CD4-positive, alpha-beta T cell treated with Interferon alpha-2 for 1 hour (primary cell): ENCODE measurements at places on chromosomes 2 and 18.

- DNase-seq: no peak
Observed at GRCh38 chr2:136012315-136012714, 26.9 kb upstream of the DARS1 start.

DNA sequence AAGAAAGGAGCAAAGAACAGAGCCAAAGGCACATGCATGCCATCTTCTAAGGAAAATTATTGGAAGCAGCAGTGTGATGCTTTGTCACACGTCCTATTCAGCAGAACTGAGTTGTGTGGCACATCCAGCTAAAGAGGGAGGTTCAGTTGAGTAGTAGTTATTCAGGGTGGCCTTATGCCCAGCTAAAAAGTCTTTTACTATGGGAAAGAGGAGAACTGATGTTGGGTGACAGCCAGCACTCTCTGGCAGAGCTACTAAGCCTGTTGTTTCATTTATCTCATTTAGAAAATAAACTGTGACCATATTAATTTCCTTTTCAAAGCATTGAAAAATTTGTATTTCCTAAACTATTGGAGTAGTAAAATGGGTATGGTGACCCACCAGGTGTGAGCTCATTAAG lies 18.5 kb downstream of the ITGA6 start:
- no peak for DNase-seq

DNA sequence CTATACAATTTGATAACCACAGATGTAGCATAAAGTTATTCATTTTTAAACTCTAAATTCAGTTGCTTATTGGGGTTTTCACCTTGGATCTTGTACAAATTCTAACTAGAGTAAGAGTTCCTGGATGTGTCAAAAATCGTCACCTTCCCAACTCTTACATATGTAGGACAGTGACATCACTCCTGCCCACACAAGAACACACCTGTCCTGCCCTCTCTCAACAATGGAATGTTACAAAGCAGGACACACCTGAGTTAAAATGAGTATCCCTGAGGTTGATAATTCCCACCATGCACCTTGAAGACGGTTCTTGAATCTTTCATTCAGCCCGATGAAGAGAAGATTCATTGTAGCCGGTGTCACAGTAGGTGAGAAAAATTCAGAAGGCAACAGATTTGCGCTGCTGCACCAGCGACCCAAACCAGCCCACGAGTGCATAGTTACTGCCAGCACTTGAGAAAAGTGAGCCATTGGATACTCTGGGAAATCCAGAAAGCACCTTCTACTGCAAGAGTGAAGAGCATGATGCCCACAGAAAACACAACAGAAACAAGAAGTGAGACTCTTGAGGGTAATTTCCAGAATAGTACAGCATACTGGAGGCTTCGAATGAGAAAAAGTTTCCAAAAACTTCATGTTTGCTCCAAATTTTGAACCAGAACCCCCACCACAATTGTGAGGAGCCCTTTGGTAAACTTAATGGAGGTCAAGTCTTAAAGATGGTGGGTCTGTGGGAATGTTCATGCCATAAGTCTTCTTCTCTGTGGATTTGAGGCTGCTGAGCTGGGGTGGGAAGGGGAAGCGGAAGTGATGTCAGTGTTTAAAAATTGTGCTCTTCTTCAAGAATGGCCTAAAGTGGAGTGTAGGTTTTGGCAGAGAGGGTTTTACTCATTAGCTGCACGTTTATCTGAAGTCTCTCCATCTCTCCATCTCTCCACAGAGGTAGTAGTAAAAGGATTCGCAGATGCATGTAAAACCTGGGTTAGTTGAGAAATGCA lies 34.7 kb upstream of the ADAM23 start:
- no peak for DNase-seq

DNA sequence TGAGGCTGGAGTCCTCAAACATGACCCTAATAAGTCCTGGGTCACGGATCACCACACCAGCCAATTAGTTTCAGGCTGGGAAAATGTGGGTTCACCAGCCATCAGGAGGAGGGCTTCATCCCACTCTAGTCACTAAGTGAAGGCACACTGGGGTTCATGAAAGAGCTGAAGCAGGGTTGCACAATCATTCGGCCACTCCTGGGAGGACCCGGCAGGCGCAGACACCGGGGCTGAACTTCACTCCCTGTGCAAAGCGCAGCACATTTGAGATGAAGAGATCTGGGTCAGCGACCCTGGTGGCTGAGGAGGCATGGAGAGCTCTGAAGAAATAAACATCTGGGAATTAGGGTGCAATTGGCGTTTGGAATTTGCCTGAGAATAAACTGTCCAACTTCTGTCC lies 684.4 kb upstream of the SALL3 start:
- DNase-seq: no peak

- DNase-seq: no peak
Observed at GRCh38 chr2:3174626-3175567, 202.7 kb downstream of the EIPR1 start.

GRCh38 chr2:70964596-70965386 lies 13.6 kb upstream of the ANKRD53 start:
- peak; percentile 86 for DNase-seq

GRCh38 chr2:199370150-199370780 lies 87.5 kb downstream of the SATB2 start:
- DNase-seq: no peak

GRCh38 chr2:8684540-8684877 lies 2.7 kb downstream of the ID2 start:
- peak; percentile 27 for DNase-seq

- no peak for DNase-seq
Observed at GRCh38 chr2:156380117-156380645, 47.7 kb upstream of the NR4A2 start.

DNA sequence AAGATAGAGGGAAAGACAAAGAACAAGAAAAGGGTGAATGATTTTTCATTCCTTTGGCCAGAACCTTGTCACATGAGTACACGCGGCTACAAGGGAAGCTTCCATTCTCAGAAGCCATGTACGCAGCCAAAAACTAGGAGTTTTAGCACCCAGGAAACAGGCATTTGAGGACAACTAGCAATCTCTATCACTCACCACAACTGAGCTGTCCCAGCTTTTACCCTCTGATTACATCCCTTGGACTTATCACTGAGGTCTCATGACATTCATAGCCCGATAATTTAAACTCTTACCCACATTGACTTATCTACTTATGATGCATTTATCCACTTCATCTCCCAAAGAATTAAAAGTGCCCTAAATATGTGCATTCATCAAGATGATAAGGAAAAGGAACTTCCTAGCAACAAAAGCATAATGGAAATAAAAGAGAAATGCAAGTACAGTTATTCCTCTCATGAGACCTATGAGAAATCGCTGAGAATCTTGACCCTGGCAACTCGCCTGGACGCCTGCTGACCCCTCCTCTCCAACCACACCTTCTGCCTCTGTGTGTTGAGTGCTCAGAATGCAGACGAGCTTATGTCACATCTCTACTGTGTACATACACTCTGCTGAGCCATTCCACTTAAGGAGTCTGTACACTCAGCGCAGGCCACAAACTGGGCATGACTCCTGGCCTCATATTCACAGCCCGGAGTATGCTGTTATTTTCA lies 28.7 kb upstream of the MFSD6 start:
- no peak for DNase-seq

DNA sequence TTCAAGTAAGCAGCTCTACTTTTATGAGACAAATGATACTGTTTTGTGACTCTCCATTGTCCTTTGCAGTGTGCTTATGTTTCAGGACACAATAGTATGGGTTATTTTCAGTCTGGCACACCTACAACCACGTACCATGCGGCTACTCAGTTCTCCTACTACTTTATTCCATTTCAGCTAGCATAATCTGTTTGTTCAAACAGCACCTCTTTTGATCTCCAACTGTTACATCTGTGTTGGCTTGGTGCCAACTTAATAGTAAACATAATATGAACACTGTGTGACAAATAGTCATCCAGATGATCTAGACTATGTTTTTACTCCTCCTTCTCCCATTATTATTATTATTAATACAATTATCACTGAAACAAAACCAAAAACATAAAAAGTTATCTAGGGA lies 40.5 kb downstream of the MYO3B start:
- DNase-seq: no peak

DNA sequence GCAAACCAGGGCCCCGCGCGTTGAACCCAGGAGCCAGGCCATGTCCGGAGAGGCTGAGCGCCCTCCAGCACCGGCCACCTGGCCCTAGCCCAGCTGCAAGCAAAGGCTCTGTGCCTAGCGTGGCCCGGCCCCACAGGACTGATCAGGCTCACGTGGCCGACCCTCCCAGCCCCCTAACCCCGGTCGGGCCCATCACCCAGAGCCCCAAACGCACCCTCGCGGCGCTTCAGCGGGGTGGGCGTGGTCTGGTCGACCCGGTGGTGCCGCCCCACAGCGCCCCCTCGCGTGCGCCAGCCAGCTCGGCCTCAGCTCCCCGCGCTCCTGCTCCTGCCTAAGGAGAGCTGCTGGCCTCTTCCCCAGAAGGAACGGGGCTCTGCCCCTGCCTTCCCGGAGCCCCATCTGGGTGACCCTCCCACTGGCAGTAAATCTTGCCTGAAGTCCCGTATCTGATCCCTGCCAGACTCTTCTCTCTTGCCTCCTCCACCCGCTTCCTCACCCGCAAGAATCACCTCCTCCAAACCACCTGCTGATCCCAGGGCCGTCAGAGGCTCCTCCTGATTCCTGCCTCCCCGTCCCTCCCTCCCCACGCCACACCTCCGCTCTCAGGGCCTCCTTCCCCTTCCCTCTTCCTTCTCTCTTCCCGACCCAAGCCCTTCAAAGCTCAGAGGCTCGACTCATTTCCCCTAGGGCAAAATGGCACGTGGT lies 12.3 kb upstream of the TEX51 start:
- peak; percentile 24 for DNase-seq

DNA sequence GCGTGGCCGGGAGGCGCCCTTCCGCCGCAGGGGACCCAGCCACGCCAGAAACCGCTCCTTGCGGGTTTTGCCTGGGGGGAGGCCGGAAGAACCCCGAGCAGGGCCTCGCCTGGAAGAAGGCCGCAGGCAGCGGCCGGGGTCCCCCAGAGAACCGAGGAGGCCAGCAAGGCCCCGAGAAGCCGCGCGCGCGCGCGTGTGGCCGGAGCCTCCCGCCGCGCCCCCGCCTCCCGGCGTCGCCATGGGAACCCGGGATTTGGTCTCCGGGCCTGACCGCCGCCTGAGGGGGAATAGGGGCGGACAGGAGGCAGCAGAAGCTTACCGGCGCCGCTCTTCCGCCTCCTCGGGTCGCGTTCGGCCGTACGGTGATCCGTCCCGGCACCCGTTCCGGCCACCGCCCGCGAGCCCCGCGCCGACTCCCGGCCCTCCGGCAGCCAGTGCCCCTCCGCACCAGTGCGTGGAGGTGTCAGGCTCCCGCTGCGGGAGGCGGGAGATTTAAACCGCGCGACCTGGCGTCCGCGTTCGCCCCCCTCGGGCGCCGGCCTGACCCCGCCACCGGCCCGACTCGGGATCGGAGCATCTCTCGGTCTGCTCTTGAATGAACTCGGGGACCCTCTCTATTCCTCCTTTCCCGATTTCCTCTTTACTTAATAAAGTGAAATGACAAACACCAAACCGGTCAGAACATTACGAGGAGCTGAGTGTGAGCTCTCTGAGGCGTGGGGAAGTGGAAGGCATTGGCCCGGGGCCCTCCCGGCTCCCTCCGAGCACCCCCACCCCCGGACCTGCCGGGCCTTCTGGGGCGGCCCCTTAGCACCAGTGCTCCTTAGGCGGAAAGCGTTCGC lies at the start of gene ICA1L:
Gene ICA1L, minus strand, starts transcription at position 467 of the 842 bp plus-strand sequence. CDS start 42,757 bp downstream, outside the sequence.
- DNase-seq: peak; percentile 61

- DNase-seq: no peak
Observed at GRCh38 chr2:42980764-42981416, 188.5 kb upstream of the HAAO start.
